Epithelial cell of prostate (primary cell): ENCODE measurements at places on chromosomes 6 and 20.

GRCh38 chr6:19842030-19842615 lies 5.0 kb downstream of the ID4 start:
- DNase-seq, result no peak

GRCh38 chr6:2110504-2110903 lies 134.9 kb downstream of the GMDS start:
- DNase-seq, result no peak

DNA sequence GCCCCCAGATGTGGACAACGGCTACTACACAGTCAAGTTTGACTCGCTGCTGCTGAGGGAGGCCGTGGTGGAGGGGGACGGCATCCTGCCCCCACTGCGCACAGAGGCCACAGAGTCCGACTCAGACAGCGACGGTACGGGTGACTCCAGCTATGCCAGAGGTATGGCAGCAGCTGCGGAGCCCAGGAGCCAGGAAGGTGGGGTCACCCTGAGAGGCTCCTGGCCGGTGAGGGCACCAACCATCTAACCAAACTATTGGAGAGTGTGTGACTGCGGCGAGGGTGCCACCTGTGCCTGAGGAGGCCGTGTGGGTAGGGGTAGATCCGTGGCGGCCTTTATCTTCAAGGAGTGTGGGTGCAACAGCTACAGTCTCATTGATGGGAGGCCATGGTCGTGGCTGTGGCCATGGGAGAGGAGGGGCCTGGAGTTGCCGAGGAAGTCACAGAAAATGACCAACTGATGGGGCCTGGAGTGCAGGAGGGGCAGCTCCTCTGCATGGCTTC lies 2.8 kb upstream of the LIME1 start:
- DNase-seq, result no peak

DNA sequence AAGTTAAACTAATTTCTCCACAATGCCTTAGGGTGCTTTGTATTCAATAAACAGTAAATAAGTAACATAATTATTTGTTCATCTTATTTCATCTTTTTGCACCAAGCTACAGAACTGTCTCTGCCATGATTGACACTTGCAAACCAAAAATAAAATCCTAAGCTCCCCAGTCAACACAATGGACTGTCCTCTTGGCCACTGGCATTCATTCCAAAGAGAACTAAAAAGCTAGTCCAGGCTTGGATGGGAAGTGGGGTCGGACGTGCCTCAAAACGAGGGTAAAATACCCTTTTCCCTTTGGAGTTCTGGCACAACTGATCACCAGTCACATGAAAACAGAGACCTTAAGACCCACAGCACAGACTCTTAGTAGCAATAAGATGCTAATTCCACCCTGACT lies 66.4 kb upstream of the THBS2 start:
- no peak for DNase-seq

- DNase-seq, result no peak
Observed at GRCh38 chr6:169627736-169628607, 73.9 kb downstream of the WDR27 start.
